ENCODE measurements at places on chromosomes 12 and 14.

GRCh38 chr14:32984241-32984930, 45.7 kb downstream of the NPAS3 start:
- no peak for DNase-seq

GRCh38 chr12:131907379-131908091, 13.1 kb downstream of the ULK1 start:
- no peak for DNase-seq

GRCh38 chr14:70885343-70886022, 21.8 kb upstream of the PCNX1 start:
- no peak for DNase-seq

- DNase-seq: no peak
These were observed 69.1 kb upstream of the NAP1L1 start for GRCh38 chr12:76153616-76154015.

- no peak for DNase-seq
These were observed 238.7 kb downstream of the AKAP6 start for GRCh38 chr14:32567543-32568384.

DNA sequence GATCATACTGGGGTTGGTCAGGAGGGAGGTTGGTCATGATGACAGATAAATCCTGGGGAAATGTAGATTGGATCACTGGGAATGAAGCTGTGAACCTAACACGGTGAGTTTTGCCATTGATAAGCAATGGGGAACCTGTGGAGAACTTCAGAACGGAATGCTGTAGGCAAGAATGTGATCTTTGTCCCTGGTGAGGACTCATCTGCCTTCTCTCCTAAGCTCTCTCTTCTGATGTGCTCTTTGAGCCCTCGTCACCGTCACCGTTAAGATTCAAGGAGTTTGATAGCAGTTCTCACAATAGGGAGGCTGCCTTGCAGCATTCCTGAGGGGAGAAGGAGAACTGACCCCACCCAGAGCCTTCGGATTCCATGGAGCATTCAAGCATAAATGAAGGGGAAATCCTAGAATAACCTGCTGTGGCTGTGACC, 217.6 kb downstream of the ANO6 start:
- DNase-seq: peak; percentile 50

DNA sequence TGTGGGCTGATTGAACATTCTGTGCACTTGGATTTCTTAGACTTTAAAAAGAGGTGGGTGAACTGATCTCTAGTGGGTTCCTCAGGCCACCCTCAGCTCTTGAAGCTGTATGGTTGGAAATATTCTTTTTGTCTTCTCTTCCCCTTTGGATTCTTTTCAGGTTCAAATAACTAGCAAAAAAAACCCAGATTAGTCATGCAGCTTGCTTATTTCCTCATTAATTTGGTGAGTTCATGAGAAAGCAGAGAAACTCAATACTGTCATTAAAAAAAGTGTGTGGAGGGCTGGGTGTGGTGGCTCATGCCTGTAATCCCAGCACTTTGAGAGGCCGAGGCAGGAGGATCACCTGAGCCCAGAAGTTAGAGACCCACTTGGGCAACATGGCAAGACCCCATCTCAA, 183.4 kb downstream of the ESR2 start:
- no peak for DNase-seq

GRCh38 chr12:88057994-88058718, 29.0 kb upstream of the C12orf50 start:
- no peak for DNase-seq

DNA sequence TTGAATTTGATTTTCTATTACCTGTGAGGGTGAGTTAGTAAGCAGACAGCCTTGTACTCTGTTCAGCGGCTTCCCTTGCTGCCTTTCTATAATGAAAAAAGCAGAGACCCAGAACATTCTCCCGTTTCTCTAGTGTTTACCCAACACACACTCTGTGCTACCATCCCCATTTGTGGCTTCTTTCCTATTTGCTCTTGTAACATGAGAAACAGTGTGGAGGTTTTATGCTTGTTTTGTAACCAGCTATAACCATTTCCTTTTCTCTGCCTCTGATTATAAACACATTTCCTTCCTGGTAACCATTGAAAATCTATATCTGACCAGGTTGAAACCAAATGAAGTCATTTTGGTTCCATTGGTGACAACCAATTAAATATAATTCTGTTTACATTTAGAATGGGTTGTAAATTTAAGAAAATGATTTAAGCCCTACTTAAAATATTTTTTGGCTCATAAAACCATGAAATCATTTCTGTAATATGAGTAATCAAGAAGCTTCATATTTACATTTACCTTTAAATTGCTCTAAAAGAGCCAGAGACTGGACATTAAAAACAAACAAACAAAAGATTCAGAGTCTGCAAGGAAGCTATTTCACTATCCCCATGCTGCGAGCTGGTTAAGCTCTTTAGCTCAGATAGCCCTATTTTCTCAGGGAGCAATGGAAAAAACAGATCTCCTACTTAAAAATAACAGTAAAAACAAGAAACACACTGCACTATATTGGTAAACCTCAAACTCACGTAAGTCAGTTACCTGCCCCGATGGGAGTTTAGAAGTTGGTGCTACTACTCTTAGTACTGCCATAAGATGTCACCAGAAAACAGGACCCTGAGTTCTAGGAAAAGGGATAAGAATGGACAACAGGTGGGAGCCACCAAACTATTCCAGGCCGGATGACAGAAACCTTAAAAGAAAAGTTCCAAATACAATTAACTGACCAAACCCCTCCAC, 206.5 kb upstream of the EEA1 start:
- DNase-seq: no peak

GRCh38 chr14:81401420-81402122, 1.4 kb upstream of the STON2 start:
- no peak for DNase-seq

DNA sequence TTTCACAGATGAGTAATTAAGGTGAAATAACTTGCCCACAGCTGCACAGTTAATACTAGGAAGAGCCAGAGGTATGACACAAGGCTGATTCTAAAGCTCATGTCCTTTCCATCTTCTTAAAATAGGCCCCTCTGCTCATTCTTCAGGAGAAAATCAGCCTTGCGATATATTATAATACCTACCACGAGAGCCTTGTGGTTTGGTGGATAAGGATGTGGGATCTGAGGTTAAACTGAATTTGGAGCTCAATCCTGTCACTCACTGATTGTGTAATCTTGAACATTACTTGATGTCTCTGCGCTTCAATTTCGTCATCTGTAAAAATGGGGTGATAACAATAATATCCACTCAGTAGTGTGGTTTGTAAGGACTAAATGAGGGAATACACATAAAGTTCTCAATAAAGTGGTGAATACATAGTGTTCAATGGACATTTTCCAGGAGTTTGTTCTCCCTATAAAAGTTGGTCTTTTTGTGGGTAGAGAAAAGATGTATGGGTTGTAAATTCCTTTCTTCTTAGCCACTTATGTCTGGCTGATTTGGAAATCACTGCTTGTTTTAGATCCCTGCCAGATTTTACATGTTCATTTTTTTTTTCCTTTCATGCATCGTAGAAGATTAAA, 25.1 kb upstream of the ATP2B1 start:
- DNase-seq: no peak

- DNase-seq: no peak
These were observed 3.6 kb downstream of the CCND2 start for GRCh38 chr12:4277205-4277543.

DNA sequence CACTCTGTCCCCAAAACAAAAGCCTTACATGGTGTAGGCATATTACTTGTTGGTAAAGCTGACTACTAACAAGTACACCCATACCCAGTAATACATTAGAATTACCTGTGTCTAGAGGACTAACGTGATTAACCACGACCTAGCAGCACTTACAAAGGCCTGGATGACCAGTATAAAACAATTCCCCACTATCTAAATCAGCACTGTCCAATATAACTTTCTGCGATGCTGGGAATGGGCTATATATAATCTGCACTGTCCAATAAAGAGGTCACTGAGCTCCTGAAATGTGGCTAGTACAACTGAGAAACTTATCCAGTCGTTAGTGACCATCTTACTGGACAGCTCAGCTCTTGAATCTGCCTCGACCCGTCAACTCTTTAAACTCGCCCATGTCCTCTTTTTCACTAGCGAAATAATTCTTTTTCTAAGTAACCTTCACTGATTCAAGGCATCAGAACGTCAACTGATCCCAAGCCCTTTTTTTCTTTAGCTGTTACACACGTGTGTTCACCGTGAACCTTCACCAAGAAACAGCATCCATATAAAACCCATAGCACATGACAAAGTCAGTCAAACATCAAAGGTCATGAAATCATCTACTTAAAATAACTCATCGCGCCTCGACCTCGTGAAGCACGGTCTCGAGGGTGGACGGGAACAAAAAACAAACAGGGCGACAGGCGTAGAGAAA, 905 bp upstream of the CIPC start:
- no peak for DNase-seq

- no peak for DNase-seq
These were observed 193.6 kb upstream of the FAR2 start for GRCh38 chr12:28955491-28955890.

- no peak for DNase-seq
These were observed 92.5 kb downstream of the CALM1 start for GRCh38 chr14:90489306-90489705.

DNA sequence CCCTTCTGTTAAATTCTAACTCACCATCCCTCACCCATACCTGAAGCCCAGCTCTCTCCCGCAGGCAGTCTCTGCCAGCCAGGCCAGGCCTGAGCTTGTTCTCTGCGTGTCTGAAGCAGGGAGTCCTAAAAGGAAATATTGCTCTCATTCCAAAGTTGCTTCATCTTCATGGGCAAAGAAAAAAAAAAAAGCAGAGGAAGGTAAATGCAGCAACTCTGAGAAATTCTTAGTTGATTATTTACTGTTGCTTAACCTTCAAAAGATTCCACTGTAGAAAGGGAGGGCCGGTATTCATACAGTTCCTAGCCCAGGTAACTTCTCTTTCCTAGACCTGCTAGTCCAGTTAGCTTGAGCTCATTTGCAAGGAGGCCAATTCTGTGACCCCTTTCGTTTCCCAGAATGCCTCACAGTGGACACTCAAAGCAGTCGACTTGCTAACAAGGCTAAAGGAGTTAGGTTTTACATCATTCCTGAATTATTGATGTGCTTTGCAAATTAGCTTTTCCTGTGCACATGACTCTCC, 193.5 kb upstream of the EEA1 start:
- no peak for DNase-seq

DNA sequence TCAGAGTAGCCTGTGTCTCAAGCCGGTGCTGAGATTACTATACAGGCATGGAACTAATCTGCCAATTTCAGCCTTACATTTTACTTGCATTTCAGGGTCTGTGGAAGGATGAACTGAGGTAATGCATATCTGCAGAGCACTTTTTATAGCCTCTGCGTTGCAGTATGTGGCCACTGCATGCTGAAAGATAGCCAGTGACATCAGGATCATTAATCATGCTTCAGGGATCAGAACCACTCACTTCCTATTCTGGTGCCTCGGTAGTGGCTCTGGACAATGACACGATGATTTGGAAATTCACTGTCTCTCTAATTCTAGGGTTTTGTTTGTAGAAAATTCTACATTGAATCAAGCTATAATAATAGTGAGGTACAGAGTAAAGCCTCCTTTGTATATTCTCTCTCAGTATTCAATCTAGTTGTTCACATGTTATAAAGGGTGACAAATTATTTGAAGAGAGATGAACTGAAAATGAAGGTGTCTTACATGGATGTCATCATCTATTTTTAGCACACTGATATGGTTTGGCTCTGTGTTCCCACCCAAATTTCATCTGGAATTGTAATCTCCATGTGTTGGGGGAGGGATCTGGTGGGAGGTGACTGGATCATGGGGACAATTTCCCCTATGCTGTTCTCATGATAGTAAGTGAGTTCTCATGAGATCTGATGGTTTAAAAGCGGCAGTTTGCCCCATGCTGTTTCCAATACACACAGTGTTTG, 554.3 kb upstream of the MIS18BP1 start:
- DNase-seq: no peak

- DNase-seq: no peak
These were observed 19.7 kb upstream of the FAM222A start for GRCh38 chr12:109693653-109694600.

DNA sequence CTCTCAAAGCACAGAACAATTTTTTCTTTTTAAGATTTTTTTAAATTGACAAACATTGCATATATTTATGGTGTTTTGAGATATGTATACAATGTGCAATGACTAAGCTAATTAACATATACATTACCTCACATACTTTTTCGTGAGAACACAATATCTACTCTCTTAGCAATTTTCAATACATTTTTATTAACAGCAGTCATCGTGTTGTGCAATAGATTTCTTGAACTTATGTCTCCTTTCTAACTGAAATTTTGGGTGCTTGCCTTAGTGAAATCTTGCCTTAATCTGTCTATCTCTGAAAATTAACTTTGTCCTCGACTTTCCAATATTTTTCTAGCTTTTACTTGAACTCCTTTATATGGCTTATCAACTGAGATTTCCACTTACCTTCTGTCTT, 6.8 kb downstream of the OR10A7 start:
- DNase-seq: no peak

GRCh38 chr12:31568498-31568897, 22.4 kb downstream of the DENND5B start:
- DNase-seq: no peak

DNA sequence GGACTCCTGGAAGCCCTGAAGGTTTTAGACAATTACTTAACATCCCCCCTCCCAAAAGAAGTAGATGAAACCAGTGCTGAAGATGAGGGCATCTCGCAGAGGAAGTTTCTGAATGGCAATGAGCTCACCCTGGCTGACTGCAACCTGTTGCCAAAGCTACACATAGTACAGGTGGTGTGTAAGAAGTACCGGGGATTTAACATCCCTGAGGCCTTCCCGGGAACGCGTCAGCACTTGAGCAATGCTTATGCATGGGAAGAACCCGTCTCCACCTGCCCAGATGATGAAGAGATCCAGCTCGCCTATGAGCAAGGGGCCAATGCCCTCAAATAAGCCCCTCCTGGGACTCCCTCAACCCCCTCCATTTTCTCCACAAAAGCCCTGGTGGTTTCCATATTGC, 10.6 kb upstream of the SPPL3 start:
- no peak for DNase-seq

DNA sequence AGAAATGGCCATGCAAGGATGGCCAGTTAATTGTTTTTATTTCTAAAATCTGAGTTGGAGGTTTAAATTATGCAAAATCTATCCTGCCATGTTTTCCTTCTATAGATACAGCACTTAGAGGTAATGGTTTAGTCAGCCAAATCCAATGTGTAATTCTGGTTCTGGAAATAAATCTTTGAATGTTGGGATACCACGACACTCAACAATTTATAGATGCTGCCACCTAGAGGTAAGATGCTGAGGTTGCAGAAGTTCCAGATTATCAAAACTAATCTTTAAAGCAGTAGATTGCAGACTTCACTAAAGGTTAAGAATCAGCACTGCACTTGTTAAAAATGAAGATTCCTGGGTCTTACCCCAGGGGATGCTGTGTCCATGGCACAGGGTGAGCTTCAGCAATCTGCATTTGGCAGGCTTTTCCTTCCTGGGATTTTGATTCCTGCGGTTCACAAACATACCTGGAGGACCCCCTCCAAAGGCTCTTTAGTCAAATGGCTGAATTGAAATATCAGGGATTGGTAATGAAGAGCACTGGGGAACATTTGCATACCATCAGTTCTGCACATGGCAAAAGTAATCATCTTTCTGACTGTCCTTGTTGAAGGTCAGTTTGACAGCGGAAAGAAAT, 53.4 kb upstream of the ANO4 start:
- DNase-seq: no peak

- no peak for DNase-seq
These were observed 65.8 kb downstream of the C14orf39 start for GRCh38 chr14:60420050-60420449.

Measured in neuronal stem cell (in vitro differentiated cells).